ENCODE measurements at places on chromosomes 2 and 18.

- no peak for DNase-seq
These were observed 142.8 kb downstream of the TMEM17 start for GRCh38 chr2:62363166-62363565.

DNA sequence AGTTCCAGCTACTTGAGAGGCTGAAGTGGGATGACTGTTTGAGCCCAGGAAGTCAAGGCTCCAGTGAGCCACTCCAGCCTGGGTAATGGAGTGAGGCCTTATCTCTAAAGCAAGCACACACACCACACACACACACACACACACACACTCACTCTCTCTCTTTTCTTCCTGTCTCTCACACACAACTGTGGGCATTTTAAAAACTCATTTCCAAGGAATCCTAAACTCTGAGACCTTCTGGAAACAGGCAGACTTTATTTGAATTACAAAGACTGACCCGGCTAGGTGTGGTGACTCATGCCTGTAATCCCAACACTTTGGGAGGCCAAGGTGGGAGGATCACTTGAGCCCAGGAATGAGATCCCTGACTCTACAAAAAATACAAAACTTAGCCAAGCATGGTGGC lies 21.3 kb downstream of the WDSUB1 start:
- DNase-seq, result no peak

DNA sequence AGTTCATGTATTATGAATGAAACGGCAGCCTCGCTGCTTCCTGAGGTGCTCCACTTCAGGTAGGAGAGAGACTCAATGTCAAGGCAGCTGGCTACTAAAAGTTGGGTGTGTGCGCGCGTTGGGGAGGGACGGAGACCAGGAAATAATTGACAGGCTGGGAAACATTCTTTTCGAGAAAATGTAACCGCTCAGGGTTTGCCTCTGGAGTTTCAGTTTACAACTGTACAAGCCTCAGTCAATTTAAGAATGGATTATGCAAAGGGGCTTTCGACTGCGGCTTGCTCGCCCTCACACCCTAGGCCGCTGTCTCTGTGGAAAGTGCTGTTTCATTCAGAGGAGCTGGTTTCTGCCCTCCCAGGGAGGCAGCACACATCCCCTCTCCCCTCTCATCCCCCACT lies 4.4 kb upstream of the SPRED2 start:
- DNase-seq, result no peak

DNA sequence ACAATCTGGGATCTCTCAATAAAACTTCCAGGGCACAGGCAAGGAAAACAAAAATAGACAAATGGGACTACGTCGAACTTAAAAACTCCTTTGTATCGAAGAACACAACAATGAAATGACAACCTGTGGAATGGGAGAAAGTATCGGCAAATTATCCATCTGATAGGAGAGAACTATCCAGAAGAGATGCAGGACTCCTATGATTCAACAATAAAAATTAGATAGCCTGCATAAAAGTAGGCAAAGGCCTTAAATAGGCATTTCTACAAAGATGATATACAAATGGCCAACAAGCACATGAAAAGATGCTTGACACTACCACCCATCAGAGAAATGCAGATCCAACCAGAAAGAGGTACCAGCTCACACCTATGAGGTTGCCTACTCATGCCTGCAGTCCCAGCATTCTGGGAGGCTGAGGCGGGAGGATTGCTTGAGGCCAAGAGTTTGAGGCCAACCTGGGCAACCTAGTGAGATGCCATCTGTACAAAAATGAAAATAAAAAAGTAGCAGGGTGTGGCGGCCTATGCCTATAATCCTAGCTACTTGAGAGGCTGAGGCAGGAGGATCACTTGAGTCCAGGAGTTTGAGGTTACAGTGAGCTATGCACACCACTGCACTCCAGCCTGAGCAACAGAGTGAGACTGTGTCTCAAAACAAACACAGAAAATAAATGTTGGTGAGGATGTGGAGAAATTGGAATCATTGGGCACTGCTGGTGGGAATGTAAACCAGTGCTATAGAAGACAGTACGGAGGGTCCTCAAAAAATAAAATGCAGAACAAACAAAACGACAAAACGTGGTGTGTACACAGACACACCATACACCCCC lies 21.6 kb downstream of the TWIST2 start:
- no peak for DNase-seq

DNA sequence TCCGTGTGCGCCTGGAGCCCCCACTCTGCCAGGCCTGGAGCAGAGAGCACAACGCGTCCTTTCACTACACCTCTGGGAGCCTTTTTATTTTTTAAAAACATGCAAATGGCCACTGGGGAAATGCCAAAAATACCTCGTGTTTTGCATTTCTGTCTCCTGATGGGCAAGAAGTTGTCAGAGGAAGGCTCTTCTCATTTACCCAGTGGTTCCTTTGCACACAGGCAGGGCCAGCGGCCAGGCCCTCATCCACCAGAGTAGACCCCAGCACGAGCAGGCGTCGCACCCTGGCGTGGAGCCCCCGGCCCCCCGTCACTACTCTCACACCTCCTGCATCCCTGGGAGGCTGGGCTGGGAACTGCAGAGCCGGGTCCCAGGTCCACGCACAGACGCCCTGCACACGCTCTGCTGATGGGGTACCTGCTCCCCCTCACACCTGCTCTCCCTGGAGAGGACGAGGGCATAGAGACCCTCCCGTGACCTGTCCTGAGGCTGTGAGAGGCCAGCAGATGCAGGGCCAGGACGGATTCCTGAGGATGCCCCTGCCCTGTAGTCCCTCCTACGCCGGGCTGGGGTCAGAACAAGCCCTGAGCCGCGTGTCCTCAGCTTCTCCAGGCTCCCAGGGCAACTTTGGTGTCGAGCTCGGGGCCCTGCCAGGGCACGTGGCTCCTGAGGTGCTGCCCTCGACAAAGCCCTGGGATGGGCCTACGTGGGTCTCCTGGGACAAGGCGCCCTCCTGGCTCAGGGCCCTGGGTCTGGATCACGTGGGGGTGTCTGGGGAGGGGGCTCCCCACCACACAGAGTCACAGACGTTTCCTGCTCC lies 65.0 kb downstream of the NFATC1 start:
- no peak for DNase-seq

- DNase-seq, result no peak
These were observed 37.2 kb upstream of the BIN1 start for GRCh38 chr2:127143841-127144782.

DNA sequence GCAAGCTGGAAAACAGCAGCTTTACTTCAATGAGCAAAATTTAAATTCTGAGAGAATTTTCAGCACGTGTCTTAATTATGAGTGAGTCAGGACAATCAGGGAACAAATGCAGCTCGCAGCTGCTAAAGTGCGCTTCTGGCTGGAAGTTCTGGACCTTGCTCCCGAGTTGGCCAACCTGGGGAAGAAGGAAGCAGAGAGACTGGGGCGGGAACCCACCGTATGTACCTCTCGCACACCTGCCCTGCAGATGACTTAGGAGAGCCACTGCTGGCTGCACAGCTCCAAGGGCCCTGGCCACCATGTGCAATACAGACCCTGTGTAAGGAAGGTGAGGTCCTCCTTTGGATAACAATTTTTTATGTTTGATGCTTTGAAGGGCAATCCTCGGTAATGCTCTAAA lies 42.4 kb downstream of the REEP1 start:
- no peak for DNase-seq

DNA sequence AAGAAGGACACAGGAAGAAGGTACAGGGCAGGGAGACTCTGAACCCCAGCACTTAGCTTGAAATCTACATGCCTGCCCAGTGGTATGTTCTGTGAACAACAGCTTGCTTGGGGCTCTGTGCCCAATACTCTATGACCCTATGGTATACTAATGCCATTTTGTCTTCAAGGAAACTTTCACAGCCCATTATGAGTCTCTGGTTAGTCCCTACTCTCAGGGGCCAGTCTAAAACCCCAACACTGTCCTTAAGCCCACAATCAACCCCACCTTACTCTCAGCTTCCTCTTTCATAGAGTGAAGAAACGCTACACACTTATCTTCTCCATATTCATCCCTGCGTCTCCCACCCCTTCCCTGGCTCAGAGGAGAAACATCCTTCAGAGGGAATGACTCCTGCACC lies 16.0 kb downstream of the NEB start:
- DNase-seq, result no peak

GRCh38 chr2:105113616-105114291 lies 75.9 kb downstream of the MRPS9 start:
- no peak for DNase-seq

- DNase-seq, result no peak
These were observed 102.9 kb downstream of the BCL2 start for GRCh38 chr18:63216516-63217311.

GRCh38 chr2:216109962-216110614 lies 940 bp downstream of the XRCC5 start:
- DNase-seq, result no peak

DNA sequence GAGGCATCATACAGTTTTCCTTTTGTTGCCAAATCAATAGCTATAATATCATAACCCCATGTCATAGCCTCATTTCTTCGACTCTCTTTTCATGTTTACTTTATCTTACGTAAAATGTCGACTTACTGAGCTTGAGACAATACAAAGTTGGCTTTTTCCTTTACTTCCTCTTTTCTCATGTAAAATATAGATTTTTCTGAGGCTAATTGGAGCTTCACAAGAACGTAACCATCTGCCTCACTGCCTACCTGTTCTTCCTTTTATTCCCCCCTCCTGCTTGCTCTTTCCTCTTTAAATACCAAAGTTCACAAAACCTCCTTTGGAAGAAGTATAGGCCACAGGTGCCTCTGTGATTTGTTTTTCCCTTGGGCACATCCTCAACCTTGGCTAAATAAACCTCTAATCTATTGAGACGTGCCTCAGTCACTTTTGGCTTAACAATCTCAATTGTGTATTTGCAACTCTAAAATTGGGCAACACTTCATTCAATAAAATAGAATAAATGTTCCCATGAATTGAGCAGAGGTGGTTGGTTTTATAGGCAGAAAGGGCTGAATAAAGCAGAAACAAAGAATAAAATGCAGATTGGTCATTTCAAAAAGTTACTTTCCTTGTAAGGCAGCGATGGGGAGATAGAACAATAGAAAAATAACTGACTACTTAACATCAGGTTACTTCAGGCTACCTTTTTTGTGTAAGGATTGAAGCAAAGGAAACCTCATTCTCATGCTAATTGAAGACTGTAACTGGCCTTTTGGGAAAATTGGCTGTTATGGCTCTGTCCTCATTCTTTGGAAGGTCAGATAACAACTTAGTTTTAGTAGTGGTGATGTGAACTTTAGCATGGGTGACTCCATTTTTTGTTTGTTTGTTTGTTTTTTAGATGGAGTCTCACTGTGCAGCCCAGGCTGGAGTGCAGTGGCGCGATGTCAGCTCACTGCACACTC lies 21.3 kb downstream of the COMMD1 start:
- no peak for DNase-seq

DNA sequence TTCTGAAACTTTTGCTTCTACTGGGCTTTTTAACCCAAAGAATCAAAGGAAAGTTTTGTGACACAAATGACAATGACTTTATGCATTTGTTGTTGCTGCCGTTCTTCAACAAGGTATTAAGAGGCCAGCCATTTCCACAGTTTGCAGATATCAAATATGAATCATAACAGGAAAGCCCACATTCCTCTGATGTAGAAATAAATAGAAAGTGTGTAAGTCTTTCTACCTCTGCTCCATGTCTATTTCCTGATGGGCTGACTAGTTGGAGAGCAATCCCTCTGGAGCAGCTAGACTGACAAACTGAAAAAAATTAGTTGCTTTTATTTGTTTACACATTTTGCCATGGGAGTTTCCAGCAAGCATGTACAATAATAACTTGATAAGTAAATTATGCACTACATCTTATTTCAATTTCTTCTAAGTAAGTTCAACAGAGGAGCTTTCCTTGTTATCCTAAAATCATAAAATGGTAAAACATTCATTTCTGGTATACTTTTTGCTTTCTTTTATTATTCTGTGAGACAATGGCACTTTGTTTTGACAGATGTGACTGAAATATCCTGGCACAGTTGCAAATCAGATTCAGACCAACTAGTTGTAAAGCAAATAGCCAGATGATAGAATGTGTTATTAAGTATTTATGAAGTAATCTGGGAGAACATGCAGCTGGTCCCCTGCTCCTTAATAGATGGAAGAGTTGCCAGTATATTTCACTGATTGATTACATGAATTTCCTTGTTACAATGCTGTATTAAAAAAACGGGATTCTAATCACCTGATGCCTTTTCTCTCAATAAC lies 266.7 kb downstream of the METTL4 start:
- DNase-seq, result no peak

- no peak for DNase-seq
These were observed 117.0 kb downstream of the DOCK10 start for GRCh38 chr2:224925061-224925809.

GRCh38 chr18:36526611-36527010 lies 229.1 kb downstream of the FHOD3 start:
- no peak for DNase-seq

DNA sequence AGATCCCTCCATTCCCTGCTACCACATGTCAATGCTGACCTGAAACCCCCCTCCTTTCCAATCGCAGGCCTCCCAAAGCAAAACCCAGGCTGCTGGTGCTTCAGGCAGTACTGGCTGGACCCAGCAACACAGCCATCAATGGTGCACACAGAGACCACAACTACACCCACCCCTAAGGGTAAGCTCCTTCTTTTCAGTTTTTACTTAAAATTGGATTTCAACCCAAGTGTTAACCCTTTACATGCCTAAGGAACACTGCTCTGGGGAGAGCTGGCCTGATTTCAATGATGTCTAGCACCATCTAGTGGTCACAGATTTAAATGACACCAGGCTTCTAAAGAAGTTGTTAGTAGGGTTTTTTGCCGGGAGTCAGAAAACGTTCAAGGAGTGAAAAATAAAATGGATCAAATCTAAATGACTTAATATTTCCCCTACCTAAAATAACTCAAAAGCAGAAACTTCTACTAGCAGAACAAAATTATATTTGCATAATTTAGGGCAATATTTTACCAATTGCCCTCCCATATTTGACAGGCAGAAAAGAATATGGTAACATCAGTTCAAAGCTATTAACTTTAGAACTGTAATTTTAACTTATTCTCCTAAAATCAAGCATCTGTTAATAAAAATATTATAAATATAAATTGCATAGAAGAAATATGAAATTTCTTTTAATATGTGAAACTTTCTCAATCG lies 24.6 kb downstream of the FECH start:
- DNase-seq, result no peak

- DNase-seq, result no peak
These were observed 304.6 kb upstream of the LYPD1 start for GRCh38 chr2:132974467-132975095.

GRCh38 chr2:51025906-51026555 lies 5.9 kb downstream of the NRXN1 start:
- no peak for DNase-seq
